Thyroid gland (tissue), 4 donors: ENCODE measurements at places on chromosomes 3 and 15. TPM values are rescaled to one million over a fixed set of nuclear protein-coding genes. Genes with fewer than 3 reads are reported as not detected.

The GP5 gene
- 0.67 TPM for total RNA-seq

The AHSG gene
- not detected for total RNA-seq

DNA sequence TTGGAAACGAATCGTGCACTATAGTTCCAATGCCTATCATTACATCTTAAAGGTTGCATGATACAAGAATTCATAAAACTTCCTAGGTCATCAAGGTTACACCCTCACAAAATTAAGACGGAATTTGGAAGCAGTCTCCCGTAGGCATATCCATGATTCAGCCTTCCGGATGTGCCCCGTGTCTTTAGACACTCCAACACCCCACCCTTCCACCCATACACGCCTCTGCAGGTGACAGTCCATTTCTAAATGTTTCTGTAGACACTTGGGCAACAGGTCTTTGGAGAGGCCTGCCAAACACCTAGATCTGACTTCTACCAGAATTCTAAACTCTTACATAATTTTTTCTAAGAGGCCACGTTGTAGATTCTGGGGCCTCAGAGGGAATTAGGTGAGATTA is 49.8 kb downstream of the LDHAL6B start:
- H3K36me3 ChIP-seq: no peaks in the 10 kb centered on the region
- no peak for DNase-seq
- no peak overlapping the region for H3K27ac ChIP-seq

The GOLGA8M gene
- 53.2 TPM for total RNA-seq

- peak overlapping the region; percentile 52 for H3K4me3 ChIP-seq
- peak overlapping the region; percentile 69 for H3K27ac ChIP-seq
- H3K36me3 ChIP-seq: no peaks in the 10 kb centered on the region
- peak; percentile 84 for DNase-seq
- H3K27me3 ChIP-seq: no peaks in the 10 kb centered on the region
- peaks cover 9% of the 10 kb centered on the region for H3K4me1 ChIP-seq
Measured at GRCh38 chr15:93072411-93073394, 16.3 kb downstream of the RGMA start.

DNA sequence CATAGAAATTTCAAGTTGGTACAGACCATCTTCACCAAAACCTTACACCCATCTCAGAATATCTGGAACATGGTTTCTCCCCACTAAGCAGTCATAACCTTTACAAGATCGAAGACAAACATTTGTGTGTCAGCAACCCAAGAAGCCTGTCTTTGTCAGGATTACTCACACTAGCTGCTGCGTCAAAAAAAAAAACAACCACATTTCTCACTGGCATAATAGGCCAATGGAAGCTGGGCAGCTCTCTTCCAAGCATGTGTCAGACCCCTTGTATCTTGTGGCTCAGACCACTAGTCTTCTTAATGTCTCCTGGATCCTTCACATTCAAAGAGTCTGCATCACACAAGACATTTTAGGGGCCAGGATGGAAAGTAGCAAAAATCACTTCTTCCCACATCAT is 266.9 kb upstream of the IGF1R start:
- no peaks in the 10 kb centered on the region for H3K27me3 ChIP-seq
- H3K36me3 ChIP-seq: no peaks in the 10 kb centered on the region
- no peak for DNase-seq
- H3K4me3 ChIP-seq: no peak overlapping the region
- H3K27ac ChIP-seq: no peak overlapping the region

The ITPR1 gene
- total RNA-seq: 242 TPM

GRCh38 chr3:12817343-12817710 is 20.8 kb downstream of the CAND2 start:
- peaks cover 12% of the 10 kb centered on the region for H3K36me3 ChIP-seq
- no peak overlapping the region for H3K4me3 ChIP-seq
- peak; percentile 22 for DNase-seq
- H3K4me1 ChIP-seq: no peaks in the 10 kb centered on the region
- no peaks in the 10 kb centered on the region for H3K27me3 ChIP-seq

- no peaks in the 10 kb centered on the region for H3K27me3 ChIP-seq
- H3K36me3 ChIP-seq: no peaks in the 10 kb centered on the region
- H3K27ac ChIP-seq: no peak overlapping the region
Measured at GRCh38 chr3:9122732-9123364, 126.6 kb downstream of the SRGAP3 start.

DNA sequence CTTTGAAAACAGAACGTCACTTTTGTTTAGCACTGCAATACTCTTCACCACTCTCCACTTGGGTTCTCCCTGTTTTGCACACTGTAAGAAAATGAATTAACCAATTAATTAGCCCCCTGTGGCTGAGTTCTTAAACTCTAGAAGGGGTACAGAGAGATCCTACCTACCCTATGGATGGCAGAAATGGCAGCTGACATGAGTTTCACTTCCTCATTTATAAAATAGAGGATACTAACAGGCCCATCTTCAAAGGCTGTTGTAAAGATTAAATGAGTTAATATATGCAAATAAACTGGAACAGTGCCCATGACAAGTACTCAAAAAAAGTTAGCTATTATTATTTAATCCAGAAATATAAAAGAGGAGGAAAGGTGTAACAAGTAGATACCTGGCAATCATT is 36.9 kb downstream of the SUCLG2 start:
- no peaks in the 10 kb centered on the region for H3K4me1 ChIP-seq
- no peaks in the 10 kb centered on the region for H3K36me3 ChIP-seq
- DNase-seq: no peak
- no peaks in the 10 kb centered on the region for H3K27me3 ChIP-seq

The GLDN gene
- 0.27 TPM for total RNA-seq

DNA sequence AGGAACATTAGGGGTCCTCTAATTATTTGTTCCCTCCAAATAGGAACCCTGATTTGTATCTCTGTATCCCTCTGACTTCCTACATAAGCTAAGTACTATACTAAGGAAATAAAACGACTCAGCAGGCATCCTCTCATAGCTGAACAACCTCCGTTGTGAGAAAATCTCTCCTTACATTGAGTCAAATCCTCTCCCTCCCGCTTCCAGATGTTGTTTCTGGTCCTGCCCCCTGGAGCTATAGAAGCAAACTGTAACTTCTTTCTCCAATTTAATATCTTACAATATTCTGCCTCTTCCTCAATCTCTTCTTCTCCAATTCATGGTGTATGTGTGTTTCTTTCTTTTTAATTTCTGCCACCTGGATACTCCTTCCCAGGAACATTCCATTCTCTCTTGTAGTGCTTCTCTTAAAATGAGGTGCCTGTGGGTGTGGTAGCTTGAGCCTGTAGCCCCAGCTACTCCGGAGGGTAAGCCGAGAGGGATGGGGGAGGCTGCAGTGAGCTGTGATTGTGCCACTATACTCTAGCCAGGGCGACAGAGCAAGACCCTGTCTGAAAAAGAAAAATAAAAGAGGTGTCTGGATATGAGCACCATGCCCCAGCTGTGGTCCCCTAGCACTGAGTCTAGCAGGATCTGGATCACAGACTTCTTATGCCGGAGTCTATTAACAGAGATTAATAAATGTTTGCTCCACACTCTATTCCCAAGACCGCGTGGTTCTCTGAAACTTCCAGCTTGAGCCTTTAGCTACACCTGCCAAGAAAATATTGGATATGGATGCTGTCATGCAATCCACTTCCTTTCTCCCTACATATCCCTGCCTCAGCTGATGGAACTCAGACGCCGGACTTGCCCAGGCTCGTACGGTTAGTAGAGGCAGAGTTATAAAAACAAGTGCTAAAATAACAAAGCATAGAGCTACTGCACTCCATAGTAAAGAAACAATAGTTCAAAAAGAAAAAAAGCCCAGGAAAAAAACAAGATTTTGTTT is 42.9 kb upstream of the NEO1 start:
- no peak overlapping the region for H3K4me3 ChIP-seq
- no peaks in the 10 kb centered on the region for H3K36me3 ChIP-seq
- H3K27me3 ChIP-seq: peaks cover 5% of the 10 kb centered on the region
- H3K27ac ChIP-seq: no peak overlapping the region
- H3K4me1 ChIP-seq: no peaks in the 10 kb centered on the region

The SLC7A14 gene
- 0.34 TPM for total RNA-seq

The SLC51A gene
- not detected for total RNA-seq

The CLDN16 gene
- 0.38 TPM for total RNA-seq

The SERF2 gene
- total RNA-seq: 331 TPM

- no peak overlapping the region for H3K4me3 ChIP-seq
- H3K27ac ChIP-seq: no peak overlapping the region
- no peaks in the 10 kb centered on the region for H3K27me3 ChIP-seq
- peaks cover 9% of the 10 kb centered on the region for H3K4me1 ChIP-seq
- no peak for DNase-seq
Measured at GRCh38 chr15:68491415-68492106, 59.6 kb upstream of the ITGA11 start.

GRCh38 chr3:31077021-31077601 is 182.7 kb upstream of the GADL1 start:
- no peak overlapping the region for H3K27ac ChIP-seq
- no peaks in the 10 kb centered on the region for H3K27me3 ChIP-seq
- no peaks in the 10 kb centered on the region for H3K4me1 ChIP-seq
- DNase-seq: no peak
- no peaks in the 10 kb centered on the region for H3K36me3 ChIP-seq

- H3K27me3 ChIP-seq: no peaks in the 10 kb centered on the region
- peaks cover 12% of the 10 kb centered on the region for H3K4me1 ChIP-seq
- H3K36me3 ChIP-seq: no peaks in the 10 kb centered on the region
- no peak for DNase-seq
- H3K27ac ChIP-seq: no peak overlapping the region
- no peak overlapping the region for H3K4me3 ChIP-seq
Measured at GRCh38 chr15:62477929-62478328, 312.8 kb upstream of the C2CD4B start.

GRCh38 chr3:1726741-1727140 is 371.9 kb upstream of the CNTN4 start:
- H3K27ac ChIP-seq: no peak overlapping the region
- H3K27me3 ChIP-seq: no peaks in the 10 kb centered on the region
- no peak overlapping the region for H3K4me3 ChIP-seq
- DNase-seq: no peak

- H3K36me3 ChIP-seq: no peaks in the 10 kb centered on the region
- no peaks in the 10 kb centered on the region for H3K4me1 ChIP-seq
- H3K4me3 ChIP-seq: no peak overlapping the region
- no peaks in the 10 kb centered on the region for H3K27me3 ChIP-seq
- no peak for DNase-seq
Measured at GRCh38 chr3:194955979-194956696, 270.5 kb downstream of the FAM43A start.

DNA sequence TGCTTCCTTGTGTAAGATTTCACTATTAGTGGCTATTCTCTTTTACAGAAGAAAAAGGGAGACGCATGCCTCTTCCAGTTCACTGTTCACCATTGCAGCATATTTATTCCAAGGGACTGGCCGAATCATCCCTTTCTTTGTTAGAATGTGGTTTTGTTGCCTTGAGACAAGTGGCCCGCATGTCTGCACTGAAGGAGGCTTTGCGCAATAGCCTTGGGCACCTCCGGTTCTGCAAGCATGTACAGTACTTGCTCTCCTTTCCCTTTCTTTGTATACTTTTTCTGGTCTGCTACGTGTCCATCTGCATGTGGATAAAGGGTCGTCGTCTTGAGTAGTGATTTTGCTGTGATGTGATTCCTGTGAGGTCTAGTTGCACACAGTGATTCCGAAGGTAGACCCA is 43.0 kb downstream of the FLNB start:
- no peaks in the 10 kb centered on the region for H3K27me3 ChIP-seq
- H3K36me3 ChIP-seq: no peaks in the 10 kb centered on the region
- no peak overlapping the region for H3K4me3 ChIP-seq
- H3K4me1 ChIP-seq: peaks cover 65% of the 10 kb centered on the region
- H3K27ac ChIP-seq: peak overlapping the region; percentile 87
- peak; percentile 91 for DNase-seq

- peak overlapping the region; percentile 94 for H3K27ac ChIP-seq
- H3K4me3 ChIP-seq: peak overlapping the region; percentile 54
- H3K4me1 ChIP-seq: peaks cover 12% of the 10 kb centered on the region
- H3K36me3 ChIP-seq: no peaks in the 10 kb centered on the region
- no peaks in the 10 kb centered on the region for H3K27me3 ChIP-seq
- peak; percentile 35 for DNase-seq
Measured at GRCh38 chr3:23806534-23807423, 1.0 kb downstream of the UBE2E1 start.

DNA sequence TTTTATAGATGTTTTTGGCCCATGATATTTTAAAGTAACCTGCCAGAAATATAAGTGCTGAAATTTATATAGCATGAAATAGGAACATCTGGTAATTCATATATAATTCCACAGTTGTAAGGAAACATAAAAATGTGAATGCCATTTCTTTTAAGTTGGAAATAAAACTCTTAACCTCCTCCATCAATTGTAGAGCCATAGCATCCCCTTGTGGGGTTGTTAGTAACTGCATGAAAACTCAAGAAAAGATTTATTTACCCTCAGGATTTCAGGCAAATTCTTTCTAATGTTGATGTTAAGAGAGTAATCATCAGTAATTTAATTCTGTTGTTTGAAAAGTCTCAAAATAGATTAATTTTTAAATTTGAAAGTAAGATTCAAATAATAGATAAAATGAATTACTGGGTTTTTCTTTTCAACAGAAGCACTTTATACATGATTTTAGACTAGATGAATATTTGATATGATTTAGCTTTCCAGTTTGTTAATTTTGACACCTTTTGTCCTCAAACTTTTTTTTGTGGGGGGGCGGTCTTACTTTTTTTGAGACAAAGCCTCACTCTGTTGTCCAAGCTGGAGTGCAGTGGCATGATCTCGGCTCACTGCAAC is 74.7 kb downstream of the RASA2 start:
- DNase-seq: peak; percentile 5
- H3K27me3 ChIP-seq: no peaks in the 10 kb centered on the region
- no peaks in the 10 kb centered on the region for H3K4me1 ChIP-seq
- no peaks in the 10 kb centered on the region for H3K36me3 ChIP-seq
- no peak overlapping the region for H3K4me3 ChIP-seq

The SLC28A2 gene
- total RNA-seq: not detected

GRCh38 chr3:72768006-72768441 is 80.2 kb downstream of the SHQ1 start:
- DNase-seq: no peak
- no peaks in the 10 kb centered on the region for H3K36me3 ChIP-seq
- no peaks in the 10 kb centered on the region for H3K4me1 ChIP-seq
- no peak overlapping the region for H3K4me3 ChIP-seq

- H3K27ac ChIP-seq: no peak overlapping the region
- H3K36me3 ChIP-seq: no peaks in the 10 kb centered on the region
- no peaks in the 10 kb centered on the region for H3K4me1 ChIP-seq
- DNase-seq: no peak
- H3K27me3 ChIP-seq: no peaks in the 10 kb centered on the region
Measured at GRCh38 chr3:73473181-73473897, 151.4 kb downstream of the PDZRN3 start.

The ADAMTS17 gene
- 3.5 TPM for total RNA-seq

- H3K27me3 ChIP-seq: no peaks in the 10 kb centered on the region
- no peak overlapping the region for H3K27ac ChIP-seq
- H3K36me3 ChIP-seq: no peaks in the 10 kb centered on the region
- DNase-seq: no peak
- H3K4me3 ChIP-seq: no peak overlapping the region
Measured at GRCh38 chr15:100269831-100270230, 71.9 kb downstream of the ADAMTS17 start.

GRCh38 chr3:86948822-86949221 is 42.1 kb downstream of the VGLL3 start:
- no peaks in the 10 kb centered on the region for H3K27me3 ChIP-seq
- H3K36me3 ChIP-seq: no peaks in the 10 kb centered on the region
- DNase-seq: no peak
- H3K4me1 ChIP-seq: no peaks in the 10 kb centered on the region
- H3K4me3 ChIP-seq: no peak overlapping the region
- H3K27ac ChIP-seq: no peak overlapping the region
